CD4-positive, alpha-beta T cell treated with Interleukin-6 for 4 hours (primary cell): ENCODE measurements at places on chromosomes 1 and 21.

- DNase-seq, result no peak
These were observed 14.9 kb downstream of the ETV3L start for GRCh38 chr1:157084720-157085119.

DNA sequence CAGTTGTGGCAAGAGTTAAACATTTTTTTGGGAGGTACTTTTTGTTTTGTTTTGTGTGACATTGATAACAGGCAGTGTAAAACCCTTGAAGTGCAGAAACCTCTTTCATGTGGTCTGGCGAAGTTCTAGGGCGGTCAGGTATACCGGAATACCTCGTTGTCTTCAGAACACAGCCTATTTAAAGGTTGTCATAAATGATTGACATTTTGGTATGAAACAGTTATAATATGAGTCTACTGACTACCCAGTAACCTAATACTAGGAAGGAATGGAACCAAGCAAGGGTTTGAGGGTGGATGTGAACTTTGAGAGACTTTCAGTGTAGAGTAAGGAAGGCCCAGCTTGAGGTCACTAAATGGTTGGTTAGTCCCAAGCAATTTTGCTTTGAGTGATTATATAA lies 40.5 kb downstream of the PATJ start:
- DNase-seq, result peak; percentile 77

- DNase-seq, result no peak
These were observed 7.1 kb downstream of the FOXO6 start for GRCh38 chr1:41368366-41368765.

- DNase-seq, result no peak
These were observed 39.8 kb upstream of the SELENON start for GRCh38 chr1:25760122-25760719.

DNA sequence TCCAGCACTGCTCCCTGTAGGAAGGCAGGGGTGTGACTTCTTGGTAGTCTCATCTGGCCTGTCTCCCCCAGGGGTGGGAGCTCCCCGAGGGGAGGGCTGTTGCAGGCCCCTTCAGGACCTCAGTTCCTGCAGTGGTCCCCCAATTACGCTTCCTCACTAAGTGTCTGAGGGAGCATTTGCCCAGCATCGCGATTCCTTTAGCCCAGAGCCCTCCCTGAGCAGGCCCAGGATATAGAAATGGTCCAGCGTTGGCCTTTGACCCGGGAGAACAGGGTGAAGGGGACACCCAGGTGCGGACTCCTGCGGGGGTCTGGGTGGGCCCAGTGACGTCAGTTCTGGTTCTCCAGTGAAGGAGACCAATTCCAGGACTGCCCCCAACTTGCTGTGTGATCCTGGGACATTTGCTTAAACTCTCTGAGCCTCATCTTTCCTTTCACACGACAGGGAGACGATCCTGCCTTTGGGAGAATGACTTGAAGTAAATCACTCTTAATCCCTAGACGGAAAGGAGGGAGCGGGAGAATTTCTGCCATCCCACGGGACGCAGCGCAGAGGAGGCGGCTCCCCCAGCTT lies 32.6 kb upstream of the BTG2 start:
- no peak for DNase-seq

GRCh38 chr1:159591981-159592380 lies 4.4 kb downstream of the APCS start:
- no peak for DNase-seq

GRCh38 chr1:33899746-33900145 lies 35.9 kb downstream of the HMGB4 start:
- no peak for DNase-seq

DNA sequence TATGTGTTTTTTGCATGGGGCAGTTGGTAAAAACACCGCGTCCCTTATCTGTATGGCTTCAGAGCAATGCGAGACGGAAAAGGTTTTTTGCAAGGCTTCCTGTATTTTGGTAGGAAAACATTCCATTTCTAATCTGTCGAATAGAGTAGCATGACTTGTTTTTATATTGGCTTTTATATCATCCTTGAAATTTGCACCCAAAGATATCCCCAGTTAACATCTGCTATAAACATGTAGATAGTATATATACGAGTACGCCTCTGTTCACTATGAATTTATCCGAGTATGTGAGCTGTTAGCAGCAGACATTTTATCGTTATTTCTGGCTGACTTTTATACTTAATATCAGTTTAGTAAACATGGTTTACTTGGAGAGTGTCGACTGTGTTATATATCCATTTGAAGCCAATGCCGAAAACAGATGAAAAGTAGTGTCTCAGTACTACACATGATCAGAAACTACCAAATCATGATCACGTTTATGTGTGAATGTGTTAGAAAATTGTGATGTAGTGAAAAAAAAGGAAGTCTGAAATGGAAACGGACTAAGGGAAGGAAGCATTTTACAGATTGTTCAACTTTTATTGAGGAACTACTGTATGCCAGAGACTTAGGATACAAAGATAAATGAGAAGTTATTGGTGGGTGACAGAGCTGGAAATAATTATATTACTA lies 1.0 kb downstream of the LEPR start:
- peak; percentile 4 for DNase-seq

DNA sequence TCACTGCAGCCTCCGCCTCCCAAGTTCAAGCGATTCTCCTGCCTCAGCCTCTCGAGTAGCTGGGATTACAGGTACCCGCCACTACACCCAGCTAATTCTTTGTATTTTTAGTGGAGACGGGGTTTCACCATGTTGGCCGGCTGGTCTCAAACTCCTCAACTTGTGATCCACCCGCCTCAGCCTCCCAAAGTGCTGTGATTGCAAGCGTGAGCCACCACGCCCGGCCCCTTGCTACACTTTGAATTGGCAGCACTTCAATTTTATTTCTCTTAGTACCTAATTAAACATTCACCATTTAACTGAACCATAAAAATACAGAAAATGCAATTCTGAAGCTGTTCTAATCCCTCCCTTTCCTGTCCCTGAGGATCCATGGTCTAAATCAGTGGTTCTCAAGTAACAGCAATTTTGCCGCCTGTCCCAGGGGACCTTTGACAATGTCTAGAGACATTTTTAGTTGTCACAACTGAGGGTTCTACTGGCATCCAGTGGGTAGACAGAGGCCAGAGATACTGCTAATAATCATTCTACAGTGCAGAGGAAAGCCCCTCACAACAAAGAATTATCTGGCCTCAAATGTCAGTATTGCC lies 4.3 kb upstream of the BCL2L15 start:
- DNase-seq, result no peak

- DNase-seq, result no peak
These were observed 6.4 kb downstream of the DMRTA2 start for GRCh38 chr1:50416553-50417453.

- DNase-seq, result no peak
These were observed 211.5 kb upstream of the USP24 start for GRCh38 chr1:55426619-55427018.

GRCh38 chr1:175701590-175701989 lies 41.8 kb downstream of the TNR start:
- no peak for DNase-seq

- DNase-seq, result no peak
These were observed 53.3 kb upstream of the COL18A1 start for GRCh38 chr21:45351526-45352275.

DNA sequence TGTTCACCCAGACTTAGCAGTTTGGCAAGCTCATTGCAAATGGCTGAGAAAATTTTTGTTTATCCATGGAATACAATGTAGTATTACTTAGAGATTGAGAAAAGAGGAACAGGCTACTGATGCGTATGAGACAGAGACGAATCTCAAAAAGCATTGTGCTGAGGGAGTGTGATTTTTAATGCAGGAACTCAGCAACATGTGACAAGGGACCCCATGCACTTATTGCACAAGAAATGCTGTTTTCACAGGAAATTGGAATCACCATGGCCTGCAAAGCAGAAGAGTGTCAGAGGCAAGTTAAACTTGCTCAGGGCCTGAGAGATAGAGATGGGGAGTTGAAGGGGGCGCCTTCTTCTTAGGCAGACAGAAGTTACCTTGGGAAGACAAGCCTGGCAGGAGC lies 32.6 kb upstream of the TLR5 start:
- no peak for DNase-seq

- DNase-seq, result no peak
These were observed 35.8 kb downstream of the C1orf21 start for GRCh38 chr1:184422490-184423233.

DNA sequence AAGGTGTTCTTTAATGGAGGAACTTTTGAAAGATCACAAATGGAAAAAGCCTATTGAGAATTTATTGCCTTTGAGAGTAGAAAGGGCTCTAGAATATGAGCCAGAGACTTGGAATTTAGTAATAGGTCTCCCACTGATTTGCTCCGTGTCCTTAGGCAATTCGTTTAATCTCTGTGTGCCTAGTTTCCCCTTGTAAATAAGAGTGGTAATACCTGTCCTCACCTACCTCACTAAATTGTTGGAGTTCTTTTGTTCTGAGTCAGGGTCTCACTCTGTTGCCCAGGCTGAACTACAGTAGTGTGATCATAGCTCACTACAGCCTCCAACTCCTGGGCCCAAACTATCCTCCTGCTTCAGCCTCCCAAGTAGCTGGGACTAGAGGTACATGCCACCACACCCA lies 15.0 kb upstream of the TEKT2 start:
- no peak for DNase-seq

DNA sequence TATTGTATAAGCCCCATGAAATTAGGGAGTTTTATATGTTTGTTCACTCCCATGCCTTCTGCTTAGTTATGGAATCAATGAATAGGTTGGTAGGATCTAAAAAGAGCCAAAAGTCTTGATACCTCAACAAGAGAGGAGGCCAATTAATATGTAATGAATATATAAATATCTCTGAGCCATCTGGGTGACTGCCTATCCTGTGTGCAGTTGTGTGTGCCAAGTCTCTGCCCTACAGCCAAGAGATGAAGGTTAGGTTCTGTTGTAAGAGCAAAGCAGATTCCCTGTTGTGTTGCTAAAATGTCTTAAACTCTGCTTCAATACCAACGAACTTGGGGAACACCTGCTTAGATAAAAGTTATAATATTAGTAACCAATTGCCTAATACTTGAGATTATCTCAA lies 61.8 kb upstream of the GORAB start:
- no peak for DNase-seq

DNA sequence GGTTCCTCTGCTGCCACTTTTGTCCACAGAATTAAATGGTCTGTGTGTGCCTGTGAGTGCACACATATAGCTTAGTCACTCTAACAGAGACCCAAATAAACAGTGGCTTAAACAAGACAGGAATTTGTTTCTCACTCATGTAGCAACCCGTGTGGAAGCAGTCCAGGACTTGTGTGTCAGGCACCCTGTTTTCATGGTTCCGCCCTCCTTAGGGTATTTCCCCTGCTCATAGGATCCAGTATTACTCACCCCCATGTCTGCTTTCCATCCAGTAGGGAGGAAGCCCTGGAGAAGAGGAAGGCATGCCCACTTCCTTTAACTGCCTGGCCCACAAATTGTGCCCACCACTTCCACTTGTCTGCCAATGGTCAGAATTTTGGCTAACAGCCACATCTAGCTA lies 41.3 kb upstream of the TACSTD2 start:
- DNase-seq, result no peak

- no peak for DNase-seq
These were observed 76.2 kb downstream of the DPYD start for GRCh38 chr1:97844552-97845089.

DNA sequence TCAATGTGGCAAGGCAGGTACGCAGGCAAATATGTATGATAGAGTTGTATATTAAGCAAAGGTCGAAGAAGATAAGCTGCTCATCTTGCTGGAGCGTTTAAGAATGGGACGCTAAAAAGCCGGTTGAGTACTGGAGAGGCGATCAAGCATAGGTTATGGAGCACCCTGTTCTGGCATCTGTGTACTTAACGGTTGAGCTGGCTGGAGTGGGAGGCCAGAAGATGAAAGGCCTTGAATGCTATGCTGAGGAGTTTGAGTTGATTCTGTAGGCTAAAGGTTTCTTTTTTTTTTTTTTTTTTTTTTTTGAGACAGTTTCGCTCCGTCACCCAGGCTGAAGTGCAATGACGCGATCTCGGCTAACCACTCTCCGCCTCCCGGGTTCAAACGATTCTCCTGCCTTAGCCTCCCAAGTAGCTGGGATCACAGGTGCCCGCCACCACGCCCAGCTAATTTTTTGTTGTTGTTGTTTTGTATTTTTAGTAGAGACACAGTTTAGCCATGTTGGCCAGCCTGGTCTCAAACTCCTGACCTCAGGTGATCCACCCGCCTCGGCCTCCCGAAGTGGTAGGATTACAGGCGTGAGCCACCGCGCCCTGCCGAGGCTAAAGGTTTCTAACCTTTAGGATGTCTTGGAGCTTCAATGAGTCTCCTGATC lies 850 bp upstream of the KHDC4 start:
- no peak for DNase-seq

- DNase-seq, result no peak
These were observed 134.4 kb upstream of the PRDX6 start for GRCh38 chr1:173342736-173343135.

DNA sequence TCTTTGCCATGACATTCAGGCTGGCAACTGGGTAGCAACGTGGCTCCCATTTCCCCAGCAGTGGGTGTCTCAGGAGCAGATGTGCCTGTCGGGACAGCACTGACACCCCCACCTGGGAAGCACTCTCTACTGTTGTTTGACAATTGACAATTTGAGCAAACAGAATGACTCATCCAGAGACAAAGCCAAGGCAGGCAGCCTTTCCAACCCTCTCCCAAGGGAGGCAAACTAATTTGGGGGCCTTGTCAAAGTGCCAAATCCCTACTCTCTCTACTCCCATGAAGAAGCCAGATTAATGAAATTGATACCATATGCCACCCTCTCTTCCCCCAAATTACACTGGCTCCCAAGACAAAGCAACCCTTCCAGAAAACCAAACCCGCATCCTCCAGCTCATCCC lies 65.6 kb downstream of the GRIK3 start:
- DNase-seq, result no peak

DNA sequence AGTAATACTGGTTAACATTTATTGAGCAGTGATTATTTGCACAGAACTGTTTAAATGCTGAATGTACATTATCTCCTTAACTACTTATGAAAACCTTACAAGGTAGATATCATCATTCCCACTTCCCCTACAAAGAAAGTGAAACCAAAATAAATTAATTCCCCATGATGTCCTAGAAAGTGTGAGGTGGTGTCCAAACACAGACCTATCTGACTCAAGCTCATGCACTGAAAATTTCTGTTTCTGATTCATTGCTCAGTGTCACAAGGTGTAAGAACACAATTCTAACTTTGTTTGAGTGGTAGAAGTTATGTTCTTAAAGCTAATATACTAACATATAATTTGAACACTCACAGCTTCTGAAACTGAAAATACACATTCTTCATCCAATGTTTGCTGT lies 178.7 kb downstream of the MRPL39 start:
- DNase-seq, result no peak

DNA sequence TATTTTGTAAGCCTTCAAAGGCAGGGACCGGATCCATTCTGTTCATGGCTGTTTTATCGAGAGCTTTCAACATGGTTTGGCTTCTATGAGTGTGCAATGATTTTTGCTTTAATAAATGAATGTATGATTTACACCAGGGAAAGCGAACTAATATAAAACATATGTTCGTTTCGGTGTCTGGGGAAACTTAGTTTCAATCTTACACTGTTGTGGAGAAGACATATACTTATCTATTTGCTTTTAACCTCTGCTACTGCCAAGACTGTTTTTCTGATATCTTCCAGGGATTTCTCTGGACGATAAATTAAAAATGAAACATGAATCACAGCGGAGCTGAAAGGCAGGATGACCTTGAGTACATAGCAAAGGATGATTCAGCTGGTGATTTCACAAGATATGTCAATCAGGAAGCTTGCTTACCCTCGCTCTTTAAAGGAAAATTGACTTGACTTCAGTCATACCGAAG lies 14.7 kb upstream of the CYYR1 start:
- no peak for DNase-seq

- no peak for DNase-seq
These were observed 494.2 kb downstream of the KIF26B start for GRCh38 chr1:245648749-245649522.

- no peak for DNase-seq
These were observed 7.3 kb downstream of the C1orf167 start for GRCh38 chr1:11769274-11769673.
